ENCODE measurements at places on chromosomes 6 and 20.

DNA sequence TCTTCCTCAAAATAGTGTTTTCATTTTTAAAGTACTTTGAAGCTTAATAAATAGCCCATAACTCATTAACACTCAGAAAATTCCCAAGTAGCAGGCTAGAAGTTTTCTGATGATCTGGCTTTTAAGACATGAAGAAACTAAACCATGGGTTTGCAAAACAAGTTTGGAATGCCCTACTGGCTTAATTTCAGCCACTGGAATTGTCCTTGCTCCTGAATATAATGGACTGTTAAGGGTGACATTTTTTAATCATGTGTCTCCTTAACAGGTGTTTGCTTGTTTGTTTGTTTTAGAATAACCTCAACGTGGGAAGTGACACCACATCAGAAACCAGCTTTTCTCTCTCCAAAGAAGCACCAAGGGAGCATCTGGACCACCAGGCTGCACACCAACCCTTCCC is 49.1 kb downstream of the ISM1 start:
- no peak for DNase-seq

- DNase-seq: no peak
These were observed 47.1 kb downstream of the ELMO2 start for GRCh38 chr20:46359233-46359751.

- no peak for DNase-seq
These were observed 301.5 kb downstream of the NRN1 start for GRCh38 chr6:5705252-5705651.

GRCh38 chr20:13613917-13614316 is 24.8 kb downstream of the TASP1 start:
- DNase-seq: no peak

GRCh38 chr6:99338188-99338587 is 11.3 kb downstream of the FAXC start:
- DNase-seq: no peak

- no peak for DNase-seq
These were observed 92.1 kb upstream of the FAM184A start for GRCh38 chr6:119170447-119171087.

DNA sequence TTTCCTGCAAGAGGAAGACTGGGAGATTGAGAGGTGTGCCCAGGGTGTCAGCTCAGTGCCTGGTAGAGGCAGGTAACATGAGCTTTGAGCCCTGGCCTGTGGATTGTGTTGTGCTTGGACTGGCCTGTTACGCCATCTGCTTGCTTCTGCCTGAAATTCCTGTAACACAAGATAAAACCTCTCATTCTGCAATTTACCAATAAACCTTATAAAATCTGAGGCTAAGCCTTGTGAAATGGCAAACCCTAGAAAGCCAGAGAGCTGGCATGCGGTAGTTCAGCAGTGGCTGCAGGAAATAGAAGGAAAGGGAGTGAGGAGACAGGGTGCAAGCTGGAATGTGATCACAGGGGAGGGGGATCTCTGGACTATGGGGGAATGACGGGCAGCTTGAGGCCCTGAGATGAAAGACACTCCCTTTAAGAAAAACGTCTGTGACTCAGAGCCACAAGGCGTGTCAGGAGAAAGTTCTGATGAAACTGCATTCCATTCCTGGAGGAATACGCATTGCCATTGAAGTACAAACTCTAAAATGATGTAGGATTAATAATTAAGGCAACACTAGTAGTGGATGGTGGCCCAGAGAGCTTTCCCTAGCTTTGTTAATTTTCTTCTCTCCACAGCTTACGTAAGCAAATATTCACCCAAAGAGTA is 26.3 kb upstream of the TFAP2A start:
- DNase-seq: no peak

DNA sequence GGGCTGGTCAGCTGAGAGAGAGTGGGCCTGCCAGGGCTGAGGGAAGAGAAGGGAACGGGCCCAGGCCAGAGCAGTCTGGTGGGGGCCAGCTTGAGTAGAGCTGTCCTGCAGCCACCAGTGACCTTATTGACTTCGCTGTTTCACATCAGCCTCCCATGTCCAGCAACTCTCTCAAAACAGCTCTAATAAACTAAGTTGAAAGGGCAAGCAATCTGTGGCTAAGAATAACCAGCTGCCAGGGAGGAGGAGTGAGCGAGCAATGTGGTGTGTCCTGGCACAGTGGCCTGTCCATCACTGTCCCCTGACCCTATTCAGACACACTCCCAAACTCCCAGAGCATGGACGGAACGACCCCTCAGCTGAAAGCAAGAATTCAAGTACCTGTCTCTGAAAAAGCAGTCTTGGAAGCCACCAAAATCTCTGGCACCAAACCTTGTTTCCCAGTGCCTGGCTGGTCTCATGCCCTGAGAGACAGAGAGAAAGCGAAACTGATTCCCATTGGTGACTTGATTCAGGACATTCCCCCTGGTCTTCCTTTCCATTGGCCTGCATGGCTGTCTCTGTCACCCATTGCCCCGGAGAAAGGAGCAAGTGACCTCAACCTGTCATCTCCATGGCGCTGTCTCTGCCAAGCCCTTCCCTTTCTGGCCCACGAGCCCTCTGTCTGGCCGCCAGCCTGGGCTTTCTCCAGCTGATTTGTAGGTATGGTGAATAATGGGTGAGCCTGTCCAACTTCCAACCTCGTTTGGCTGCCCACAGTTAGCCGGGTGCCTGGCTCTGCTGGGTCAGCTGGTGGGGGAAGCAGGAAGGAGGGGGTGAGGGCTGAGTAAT is at the start of gene DDO:
DDO (minus strand) TSS at position 490 of the 831 bp plus-strand sequence. CDS start 2,113 bp downstream, outside the sequence.
- no peak for DNase-seq

DNA sequence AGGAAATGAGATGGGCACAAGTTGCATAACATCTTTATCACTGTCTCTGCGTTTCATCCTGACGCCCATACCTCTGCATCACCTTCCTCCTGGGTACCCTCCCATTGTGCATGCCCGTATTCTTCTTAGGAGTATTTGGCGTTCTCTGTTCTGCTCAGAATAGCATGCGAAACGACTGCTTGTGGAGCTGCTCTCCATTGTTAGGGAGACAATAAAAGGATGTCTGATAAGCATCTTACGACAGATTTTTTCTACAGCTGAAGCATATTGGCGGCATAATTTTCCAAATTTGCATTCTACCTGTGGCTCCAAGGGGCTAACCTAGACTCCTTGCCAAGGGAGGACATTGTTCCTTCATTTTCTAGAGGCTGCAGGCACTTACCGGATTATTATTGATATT is 118.6 kb downstream of the EDN1 start:
- no peak for DNase-seq

DNA sequence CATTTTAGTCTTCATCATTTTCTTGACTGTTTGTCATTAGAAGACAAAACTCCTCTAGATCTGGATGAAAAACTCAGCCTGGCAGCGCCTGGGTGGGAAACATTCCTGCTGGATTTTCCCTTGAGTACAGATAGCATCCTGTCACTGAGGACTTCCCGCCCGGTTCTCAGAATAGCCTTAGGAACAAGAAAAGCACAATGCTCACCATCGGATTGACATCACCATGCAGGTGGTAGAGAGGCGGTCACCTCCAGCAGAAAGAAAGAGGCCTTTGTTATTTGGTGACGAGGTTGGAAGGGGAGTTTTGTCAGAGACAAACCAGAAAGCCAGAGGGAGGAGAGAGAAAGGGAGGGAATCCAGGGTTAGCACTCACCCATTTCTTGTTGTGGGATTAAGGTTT is 39.8 kb downstream of the KIF25 start:
- no peak for DNase-seq

DNA sequence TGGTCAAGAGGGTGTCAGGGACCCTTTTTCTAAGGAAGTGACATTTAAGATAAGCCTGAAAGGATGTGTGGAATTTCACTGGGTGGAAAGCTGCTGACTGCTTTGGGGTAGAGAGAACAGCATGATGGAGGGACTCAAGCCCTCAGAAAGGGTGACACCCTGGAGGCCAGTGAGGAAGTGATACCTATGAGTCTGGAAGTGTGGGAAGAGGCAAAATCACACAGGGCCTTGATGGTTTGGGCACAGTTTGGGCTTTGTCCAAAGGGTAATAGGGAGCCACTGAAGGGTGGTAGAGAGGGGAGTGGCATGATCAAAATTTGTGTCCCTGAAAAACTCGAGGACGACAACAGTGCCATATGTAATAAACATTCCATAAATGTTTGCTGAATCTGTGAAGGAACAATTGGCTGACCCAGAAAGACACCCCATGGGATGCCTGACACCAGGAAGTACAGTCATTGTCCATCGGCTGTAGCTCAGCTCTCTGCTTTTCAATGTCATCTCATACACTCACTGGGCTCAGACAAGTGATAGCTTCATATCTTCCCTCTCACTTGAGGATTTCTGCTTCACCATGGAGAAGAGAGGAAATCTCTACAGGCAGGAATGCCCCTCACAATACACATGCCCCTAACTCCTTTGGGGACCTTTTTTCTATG is 21.3 kb downstream of the CASS4 start:
- DNase-seq: no peak

DNA sequence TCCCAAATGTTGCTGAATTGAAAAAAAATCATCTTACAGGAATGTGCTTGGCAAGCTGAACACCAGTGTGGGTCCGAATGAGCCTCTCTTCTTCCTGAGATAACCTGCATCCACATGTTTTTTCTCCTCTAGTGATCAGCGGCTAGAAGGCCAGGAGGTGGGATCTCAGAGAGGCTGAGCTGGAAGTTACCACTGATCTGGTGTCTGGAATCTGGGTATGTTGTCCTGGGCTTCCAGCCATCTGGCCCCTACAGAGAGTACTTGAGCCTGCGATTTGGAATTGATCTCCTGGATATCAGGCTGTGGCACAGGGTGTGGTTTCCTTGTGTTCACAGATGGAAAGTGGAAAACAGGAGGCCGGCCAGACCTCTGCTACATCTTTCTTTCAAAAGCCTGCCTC is 35.9 kb downstream of the SULF2 start:
- DNase-seq: no peak

DNA sequence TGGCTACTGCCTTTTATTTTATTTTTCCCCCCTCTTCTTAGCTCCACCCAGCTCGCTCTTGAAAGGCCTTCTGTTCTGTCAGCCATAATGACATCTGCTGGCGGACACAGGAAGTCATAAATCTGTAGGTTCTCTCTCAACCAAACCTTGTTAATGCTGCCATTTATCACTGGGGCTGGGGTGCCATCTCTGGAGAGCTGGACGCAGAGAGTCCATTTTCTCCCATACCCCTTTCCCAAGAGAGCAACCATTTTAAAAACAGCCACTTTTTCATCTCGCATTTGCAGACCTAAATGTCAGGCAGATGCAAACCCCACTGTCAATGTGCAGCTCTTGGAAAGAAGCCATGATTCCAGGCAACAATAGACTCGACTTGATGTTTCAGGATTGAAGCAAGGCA is 13.0 kb upstream of the TSHZ2 start:
- DNase-seq: no peak

GRCh38 chr6:98384801-98385200 is 449.6 kb upstream of the POU3F2 start:
- DNase-seq: no peak

- no peak for DNase-seq
These were observed 4.0 kb downstream of the MKKS start for GRCh38 chr20:10430000-10430466.

Data from activated CD4-positive, alpha-beta T cell treated with anti-CD3 and anti-CD28 coated beads, Interleukin-2, amount 50 U/mL, for 48 hours (primary cell).